ENCODE measurements at places on chromosomes 3 and 15.

DNA sequence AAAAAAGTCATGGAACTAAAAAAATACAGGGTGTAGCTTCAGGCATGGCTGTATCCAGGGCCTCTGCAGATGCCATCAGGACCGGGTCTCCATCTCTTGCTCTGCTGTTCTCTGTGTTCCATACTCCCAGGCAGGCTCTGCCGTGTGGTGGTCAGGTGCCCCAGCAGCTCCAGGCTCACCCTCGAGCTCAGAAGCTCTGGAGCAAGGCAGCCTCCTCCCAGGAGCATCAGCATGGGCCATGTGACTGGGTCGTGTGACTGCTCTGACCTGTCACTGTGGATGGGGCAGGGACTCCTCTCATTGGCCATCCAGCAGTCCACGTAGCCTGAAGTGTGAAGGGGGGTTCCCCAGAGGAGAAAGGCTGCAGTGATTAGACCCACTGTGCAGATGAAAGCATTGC lies 8.5 kb downstream of the FBLN2 start:
- no peaks in the 10 kb centered on the region for H3K36me3 ChIP-seq
- DNase-seq = no peak
- H3K4me1 ChIP-seq = peaks cover 25% of the 10 kb centered on the region
- no peak overlapping the region for H3K27ac ChIP-seq
- peaks cover 13% of the 10 kb centered on the region for H3K27me3 ChIP-seq

DNA sequence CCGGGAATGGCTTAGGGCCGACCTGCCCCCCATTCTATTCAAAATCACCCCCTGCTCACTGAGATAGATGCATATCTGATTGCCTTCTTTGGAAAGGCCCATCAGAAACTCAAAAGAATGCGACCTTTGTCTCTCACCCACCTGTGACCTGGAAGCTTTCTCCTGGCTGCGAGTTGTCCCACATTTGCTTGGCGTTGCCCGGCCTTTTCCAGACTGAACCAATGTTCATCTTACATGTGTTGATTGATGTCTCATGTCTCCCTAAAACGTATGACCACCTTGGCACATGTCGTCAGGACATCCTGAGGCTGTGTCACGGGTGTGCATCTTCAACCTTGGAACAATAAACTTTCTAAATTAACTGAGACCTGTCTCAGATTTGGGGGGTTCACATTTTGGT lies 3.4 kb upstream of the MUC20 start:
- no peak overlapping the region for H3K4me3 ChIP-seq
- H3K27me3 ChIP-seq = peaks cover 13% of the 10 kb centered on the region
- H3K4me1 ChIP-seq = peaks cover 5% of the 10 kb centered on the region
- DNase-seq = no peak
- peaks cover 9% of the 10 kb centered on the region for H3K36me3 ChIP-seq

DNA sequence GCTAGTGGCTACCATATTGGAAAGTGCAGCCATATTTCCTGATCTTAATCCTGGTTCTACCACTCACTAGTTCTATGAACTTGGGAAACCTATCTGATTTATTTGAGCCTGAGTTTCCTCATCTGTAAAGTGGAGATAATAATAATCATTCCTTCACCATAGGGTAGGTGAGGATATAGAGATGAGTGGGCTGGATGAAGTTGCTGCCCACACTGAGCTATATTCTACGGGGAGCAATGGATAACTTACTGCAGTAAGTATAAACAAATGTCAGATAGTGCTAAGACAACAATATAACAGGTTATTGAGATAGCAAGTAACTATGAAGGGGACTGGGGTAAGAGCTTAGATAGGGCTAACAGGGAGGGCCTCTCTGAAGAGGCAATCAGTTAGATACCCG lies 251.5 kb upstream of the ADAMTS9 start:
- no peak overlapping the region for H3K27ac ChIP-seq
- H3K27me3 ChIP-seq = no peaks in the 10 kb centered on the region
- no peaks in the 10 kb centered on the region for H3K4me1 ChIP-seq
- DNase-seq = no peak

DNA sequence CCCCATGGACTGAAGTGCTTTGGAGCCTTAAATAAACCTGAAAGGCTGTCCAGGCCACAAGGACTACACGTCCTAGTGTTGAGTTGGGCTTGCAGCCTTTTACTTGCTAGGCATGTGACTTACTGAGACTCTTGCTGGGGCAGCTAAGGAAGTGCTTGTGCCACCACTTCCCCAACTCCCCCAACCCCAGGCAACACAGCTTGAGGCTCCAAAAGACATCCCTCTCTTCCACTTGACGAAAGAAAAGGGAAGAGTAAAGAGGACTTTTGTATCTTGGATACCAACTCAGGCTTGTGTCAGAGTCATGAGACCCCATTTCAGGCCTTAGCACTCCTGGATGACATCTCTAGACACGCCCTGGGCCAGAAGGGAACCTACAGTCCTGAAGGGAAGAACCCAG lies 109.8 kb downstream of the XRN1 start:
- peaks cover 58% of the 10 kb centered on the region for H3K36me3 ChIP-seq
- H3K27me3 ChIP-seq = no peaks in the 10 kb centered on the region
- no peak overlapping the region for H3K27ac ChIP-seq
- DNase-seq = no peak

DNA sequence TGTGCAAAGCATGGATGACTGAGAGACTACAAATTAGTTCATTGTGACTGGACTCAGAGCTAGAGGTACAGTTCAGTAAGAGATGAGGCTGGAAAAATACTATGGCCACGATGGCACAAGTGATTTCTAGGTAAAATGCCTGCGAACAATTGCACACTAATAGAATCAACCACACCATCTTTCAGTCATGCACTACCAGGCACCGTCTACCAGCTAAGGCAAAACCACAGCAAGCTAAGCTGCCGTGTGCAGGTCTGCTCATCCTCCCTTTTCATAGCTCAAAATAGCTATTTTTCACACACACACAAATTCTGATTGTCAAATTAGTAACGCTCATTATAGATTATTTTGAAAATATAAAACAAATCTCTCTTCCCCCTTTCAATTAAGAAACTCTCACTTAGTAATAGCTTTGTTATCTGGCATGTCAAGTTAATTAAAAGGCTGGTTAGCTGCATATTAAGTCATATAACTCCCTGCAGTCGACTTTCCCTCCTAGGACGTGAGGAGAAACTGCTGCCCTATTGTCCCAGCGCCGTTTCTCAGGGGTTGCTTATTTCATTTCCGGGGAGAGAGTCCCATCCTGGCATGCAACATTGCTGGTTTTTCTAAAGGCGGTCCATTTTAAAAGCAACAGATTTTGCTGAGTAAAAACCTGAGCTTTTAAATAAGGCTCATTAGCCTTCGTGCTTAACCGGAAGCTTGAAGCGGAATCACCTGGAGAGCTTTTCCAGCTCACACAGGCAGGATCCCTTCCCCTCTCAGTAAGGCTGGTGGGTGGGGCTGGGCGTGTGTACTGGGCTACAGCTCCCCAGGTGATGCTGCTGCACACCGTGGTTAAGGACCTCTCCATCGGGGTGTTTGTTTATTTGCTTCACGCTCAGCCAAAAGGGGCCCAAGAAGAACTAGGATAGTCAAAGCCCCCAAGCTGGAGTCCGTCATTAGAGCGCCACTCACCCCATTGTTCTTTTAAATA lies 16.9 kb upstream of the MEX3B start:
- H3K4me3 ChIP-seq = no peak overlapping the region
- H3K4me1 ChIP-seq = no peaks in the 10 kb centered on the region
- no peak for DNase-seq
- no peak overlapping the region for H3K27ac ChIP-seq
- H3K27me3 ChIP-seq = peaks cover 34% of the 10 kb centered on the region

GRCh38 chr3:11085093-11085840 lies 69.0 kb upstream of the HRH1 start:
- no peaks in the 10 kb centered on the region for H3K36me3 ChIP-seq
- H3K27ac ChIP-seq = no peak overlapping the region
- DNase-seq = no peak
- H3K4me3 ChIP-seq = no peak overlapping the region

DNA sequence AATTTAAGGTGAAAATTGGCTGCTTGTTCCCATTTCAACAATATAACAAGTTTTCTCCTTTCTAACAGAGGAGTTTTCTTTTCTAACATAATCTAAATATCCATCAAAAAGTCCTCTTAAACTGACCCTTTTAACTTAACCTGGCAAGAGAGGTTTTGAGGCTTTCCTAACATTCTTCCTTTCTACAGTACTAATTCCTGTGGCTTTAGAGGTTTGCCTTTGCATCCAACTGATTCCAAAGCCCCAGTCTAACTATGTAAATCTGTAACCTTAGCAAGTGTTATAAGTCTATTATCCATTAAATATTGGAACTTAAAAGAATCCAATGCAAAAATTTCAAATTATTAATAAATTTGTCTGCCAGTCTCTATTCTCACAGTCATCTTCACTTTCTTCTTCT lies 134.1 kb downstream of the ISL2 start:
- H3K4me3 ChIP-seq = no peak overlapping the region
- H3K4me1 ChIP-seq = peaks cover 13% of the 10 kb centered on the region
- H3K27me3 ChIP-seq = no peaks in the 10 kb centered on the region
- H3K36me3 ChIP-seq = peaks cover 16% of the 10 kb centered on the region
- no peak overlapping the region for H3K27ac ChIP-seq

- H3K27me3 ChIP-seq = peaks cover 15% of the 10 kb centered on the region
- no peak for DNase-seq
- H3K4me1 ChIP-seq = peaks cover 41% of the 10 kb centered on the region
- peak overlapping the region; percentile 3 for H3K27ac ChIP-seq
These were observed 1.3 kb upstream of the MEF2A start for GRCh38 chr15:99564221-99565048.

- peaks cover 2% of the 10 kb centered on the region for H3K27me3 ChIP-seq
- peak; percentile 65 for DNase-seq
- H3K36me3 ChIP-seq = no peaks in the 10 kb centered on the region
These were observed 757.0 kb upstream of the NECTIN3 start for GRCh38 chr3:110314512-110315114.

- peaks cover 26% of the 10 kb centered on the region for H3K4me1 ChIP-seq
- no peak for DNase-seq
- H3K4me3 ChIP-seq = no peak overlapping the region
- peaks cover 20% of the 10 kb centered on the region for H3K36me3 ChIP-seq
- H3K27ac ChIP-seq = no peak overlapping the region
- H3K27me3 ChIP-seq = no peaks in the 10 kb centered on the region
These were observed 128.0 kb downstream of the RBPMS2 start for GRCh38 chr15:64647367-64647766.

DNA sequence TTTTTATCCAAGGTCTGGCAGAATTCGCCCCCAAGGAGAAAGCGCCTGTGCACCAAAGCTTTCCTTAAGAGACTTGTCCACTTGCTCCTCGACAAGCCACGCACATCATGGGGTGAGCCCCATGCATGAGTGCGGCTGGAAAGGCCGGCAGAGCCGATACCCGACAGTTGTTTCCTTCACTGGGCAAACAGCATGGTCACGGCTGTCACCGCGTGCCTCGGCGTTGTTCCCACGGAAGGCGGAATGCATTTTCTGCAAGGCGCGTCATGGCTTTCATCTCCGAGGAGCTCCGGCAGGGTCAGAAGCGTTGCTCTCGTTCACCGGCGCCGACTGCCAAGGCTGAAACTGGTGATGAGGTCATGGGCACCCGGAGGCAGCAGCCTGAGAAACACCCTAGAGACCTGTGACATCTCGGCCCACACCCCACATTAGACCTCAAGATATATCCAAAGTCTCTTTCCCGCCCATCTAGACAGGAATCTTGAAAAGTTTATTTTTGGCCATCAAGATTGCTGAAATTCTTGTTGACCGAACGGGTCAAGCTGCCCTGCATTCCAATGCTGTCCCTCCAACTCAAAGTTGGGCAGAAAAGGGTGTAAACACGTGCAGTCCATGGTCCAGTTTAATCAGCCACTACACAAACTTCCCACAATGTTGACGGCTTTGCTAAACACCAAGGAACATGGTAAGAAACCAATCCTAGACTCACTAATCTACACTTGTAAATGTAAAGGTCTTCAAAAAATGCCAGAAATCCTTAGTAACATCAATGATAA lies 604 bp upstream of the TJP1 start:
- DNase-seq = no peak
- H3K27ac ChIP-seq = peak overlapping the region; percentile 28
- H3K36me3 ChIP-seq = peaks cover 13% of the 10 kb centered on the region
- peaks cover 15% of the 10 kb centered on the region for H3K4me1 ChIP-seq
- H3K27me3 ChIP-seq = peaks cover 48% of the 10 kb centered on the region
- H3K4me3 ChIP-seq = peak overlapping the region; percentile 10

- no peak for DNase-seq
- no peak overlapping the region for H3K4me3 ChIP-seq
- H3K4me1 ChIP-seq = no peaks in the 10 kb centered on the region
- no peaks in the 10 kb centered on the region for H3K36me3 ChIP-seq
These were observed 15.5 kb upstream of the ATP1B3 start for GRCh38 chr3:141860766-141861513.

DNA sequence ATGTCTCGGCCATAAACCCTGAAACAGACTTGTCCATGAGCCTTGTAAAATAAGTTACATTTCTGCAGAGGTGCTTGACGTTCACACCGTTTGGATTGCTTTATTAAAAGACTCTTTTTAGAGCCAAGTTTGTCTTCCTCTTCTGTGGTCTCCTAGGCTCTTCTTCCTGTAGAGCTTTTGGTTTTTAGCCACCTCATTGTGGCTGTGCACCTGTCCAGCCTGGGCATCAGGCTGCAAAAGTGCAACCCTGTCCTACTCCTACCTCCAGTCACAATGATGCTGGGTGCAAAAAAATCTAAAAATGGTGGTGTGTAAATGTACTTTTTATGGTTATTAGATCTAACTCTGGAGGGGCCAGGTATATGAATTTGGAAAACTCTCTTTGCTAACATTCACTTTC lies 2.8 kb upstream of the RIOX2 start:
- H3K4me3 ChIP-seq = no peak overlapping the region
- peaks cover 48% of the 10 kb centered on the region for H3K4me1 ChIP-seq
- H3K36me3 ChIP-seq = no peaks in the 10 kb centered on the region
- H3K27me3 ChIP-seq = no peaks in the 10 kb centered on the region
- DNase-seq = no peak

GRCh38 chr15:81308260-81308659 lies 15.7 kb downstream of the STARD5 start:
- no peaks in the 10 kb centered on the region for H3K27me3 ChIP-seq
- no peak for DNase-seq
- no peak overlapping the region for H3K27ac ChIP-seq
- H3K36me3 ChIP-seq = peaks cover 98% of the 10 kb centered on the region

DNA sequence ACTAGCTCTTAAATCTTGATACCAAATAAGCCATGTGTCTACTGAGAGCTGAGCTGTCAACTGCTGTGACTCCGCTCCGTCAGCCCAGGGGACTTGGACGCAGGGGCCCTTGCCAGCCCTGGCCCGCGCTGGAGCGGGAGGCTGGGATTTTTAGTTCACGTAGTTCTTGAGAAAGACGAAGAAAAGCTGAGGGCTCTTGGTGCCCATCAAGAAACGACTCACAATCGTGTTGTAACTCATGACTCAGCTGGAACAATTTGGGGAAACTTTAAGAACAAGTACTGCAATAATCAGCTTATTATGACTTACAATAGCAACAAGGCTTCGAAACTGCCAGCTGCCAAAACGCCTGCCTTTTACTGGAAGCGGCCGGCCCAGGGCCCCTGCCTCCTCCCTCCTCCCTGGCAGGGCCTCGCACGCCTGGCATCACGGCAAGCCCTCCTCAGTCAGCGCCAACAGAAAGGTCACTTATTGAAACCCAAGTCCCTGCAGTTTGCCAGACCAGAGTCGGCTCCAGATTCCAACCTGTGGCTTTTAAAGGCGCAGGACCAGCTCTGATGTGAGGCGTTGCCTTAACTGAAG lies 60.3 kb downstream of the RGMA start:
- H3K27ac ChIP-seq = peak overlapping the region; percentile 0
- H3K4me1 ChIP-seq = peaks cover 35% of the 10 kb centered on the region
- no peak overlapping the region for H3K4me3 ChIP-seq
- peaks cover 33% of the 10 kb centered on the region for H3K36me3 ChIP-seq
- H3K27me3 ChIP-seq = no peaks in the 10 kb centered on the region

GRCh38 chr3:14378415-14378814 lies 24.0 kb upstream of the SLC6A6 start:
- H3K27ac ChIP-seq = peak overlapping the region; percentile 92
- DNase-seq = no peak
- no peaks in the 10 kb centered on the region for H3K36me3 ChIP-seq

GRCh38 chr3:53195066-53195450 lies 34.0 kb downstream of the PRKCD start:
- peaks cover 3% of the 10 kb centered on the region for H3K27me3 ChIP-seq
- H3K4me3 ChIP-seq = no peak overlapping the region
